ENCODE measurements at places on chromosomes 2 and 18.

- no peak for DNase-seq
Measured at GRCh38 chr2:192887337-192887736, 692.6 kb upstream of the TMEFF2 start.

DNA sequence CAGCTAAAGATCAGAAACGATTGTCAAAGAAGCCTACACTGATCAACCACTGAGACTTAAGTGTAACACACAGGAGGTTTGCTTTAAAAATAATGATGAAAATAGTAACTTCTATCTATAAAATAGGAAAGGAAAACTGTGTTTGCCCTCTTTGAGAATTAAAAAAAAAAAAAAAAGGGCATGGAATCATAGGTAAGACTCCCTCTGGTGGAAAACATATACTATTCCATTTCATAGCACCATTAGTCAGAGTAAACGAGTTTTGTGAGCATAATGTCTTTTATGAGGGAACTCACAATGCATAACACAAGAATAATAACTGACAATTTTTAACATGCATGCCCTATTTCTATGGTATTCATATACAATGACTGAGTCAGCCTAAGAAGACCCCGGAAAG, 36.3 kb downstream of the SLC35F5 start:
- no peak for DNase-seq

DNA sequence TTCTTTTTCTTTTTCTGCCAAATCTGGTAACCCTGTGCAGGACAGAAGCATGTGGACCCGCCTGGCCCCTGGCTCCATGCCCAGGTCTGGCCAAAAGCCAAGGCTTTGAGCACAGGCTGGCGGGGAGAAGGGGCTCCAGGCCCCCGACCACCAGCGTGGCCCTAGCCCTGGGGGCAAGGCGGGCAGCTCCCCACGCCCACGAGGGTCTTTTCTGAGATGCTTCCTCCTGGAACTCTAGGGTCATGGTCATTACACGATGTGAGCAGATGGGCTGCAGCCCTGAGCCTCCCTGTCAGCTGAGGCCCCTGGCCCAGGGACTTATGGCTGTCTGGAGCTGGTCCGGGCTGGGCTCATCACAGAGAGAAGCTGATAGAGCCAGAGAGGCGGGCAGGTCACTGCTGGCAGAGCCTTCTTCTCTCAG, 5.7 kb upstream of the OTOS start:
- no peak for DNase-seq

GRCh38 chr18:14939141-14939540, 191.2 kb downstream of the ANKRD30B start:
- no peak for DNase-seq

DNA sequence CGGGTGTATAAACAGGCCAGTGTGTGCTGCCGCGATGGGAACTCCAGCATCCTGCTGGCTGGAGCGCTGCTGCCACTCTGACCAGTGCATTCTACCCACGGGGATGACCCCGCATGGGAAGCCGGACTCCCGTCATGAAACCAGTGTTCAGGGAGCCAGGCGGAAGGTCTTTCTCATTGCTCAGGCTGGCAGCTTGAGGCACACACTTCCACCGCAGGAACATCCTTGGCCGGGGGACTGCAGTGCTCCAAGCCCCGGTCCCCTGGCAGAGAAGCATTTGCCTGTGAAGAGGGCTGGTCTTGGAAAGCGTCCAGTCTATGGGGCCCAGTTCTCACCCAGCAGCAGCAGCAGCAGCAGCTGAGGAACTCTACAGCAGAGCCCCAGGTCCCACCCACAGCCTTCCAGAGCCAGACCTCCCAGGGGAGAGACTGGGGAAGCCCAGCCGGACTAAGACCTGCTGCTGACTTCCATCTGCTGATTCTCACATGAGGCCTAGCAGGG, 235.9 kb downstream of the KLHL29 start:
- DNase-seq, result no peak

- DNase-seq, result no peak
Measured at GRCh38 chr2:28995765-28996750, 15.0 kb downstream of the TOGARAM2 start.

GRCh38 chr2:119435081-119435952, 3.7 kb downstream of the TMEM37 start:
- no peak for DNase-seq

- DNase-seq, result no peak
Measured at GRCh38 chr18:9237981-9238380, 96.6 kb upstream of the TWSG1 start.

DNA sequence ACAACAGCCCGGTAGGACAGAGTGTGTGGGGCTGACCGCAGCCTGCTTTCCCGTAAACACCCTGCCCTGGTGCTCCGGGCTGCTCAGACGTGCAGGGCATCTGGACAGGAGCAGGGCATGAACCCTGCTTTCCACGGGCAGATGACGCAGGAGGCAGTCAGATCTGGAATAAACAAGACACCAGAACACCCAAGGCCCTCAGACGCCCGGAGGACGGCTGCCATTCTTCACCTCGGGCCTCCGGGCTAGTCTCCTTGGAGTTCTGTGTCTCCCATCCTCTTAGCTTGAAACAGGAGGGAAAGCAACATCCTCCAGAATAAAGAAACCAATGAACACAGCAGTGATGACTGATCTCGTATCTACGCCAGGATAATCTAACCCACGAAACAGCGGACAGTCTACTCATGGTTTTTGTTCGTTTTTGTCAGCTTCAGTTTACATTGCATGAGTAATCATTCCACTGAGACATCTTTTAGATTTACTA, 7.3 kb downstream of the PXDN start:
- no peak for DNase-seq

DNA sequence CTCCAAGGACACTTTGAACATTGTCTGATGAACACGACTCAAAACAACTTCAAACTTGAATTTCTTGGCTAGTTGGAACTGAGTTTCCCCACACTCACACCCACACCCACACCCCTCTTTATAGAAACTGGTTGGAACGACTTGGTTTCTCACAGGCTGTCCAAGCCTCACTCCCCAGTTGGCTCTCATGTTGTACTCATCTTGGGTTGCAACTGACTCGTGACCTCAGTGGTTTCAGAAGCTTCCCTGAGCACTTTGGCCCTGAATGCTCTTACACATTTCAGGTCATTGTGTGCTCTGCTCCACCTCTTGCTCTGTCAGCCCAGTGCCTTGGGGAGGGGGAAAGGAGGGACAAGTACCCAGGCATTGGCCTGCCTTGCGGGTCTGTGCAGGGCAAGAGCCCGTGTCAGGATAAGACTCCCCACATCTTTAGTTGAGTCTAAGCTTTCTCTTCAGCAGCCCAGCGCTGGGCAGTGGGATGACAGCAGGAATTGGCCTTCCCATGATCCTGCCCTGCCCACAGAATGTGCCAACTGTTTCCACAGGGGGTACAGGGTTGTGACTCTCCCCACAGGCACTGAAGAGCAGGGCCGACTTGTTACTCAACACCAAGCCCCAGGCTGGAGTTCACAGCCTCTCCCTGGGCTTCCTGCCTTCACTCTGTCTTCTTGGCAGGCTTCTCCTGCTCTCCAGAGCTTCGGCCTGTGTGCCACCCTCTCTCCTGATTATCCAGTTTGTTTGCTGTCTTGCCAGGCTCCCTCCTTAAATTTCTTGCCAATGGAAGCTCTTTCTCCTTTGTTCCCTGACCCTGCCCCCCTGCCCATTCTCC, 104.6 kb downstream of the RTN4 start:
- no peak for DNase-seq

DNA sequence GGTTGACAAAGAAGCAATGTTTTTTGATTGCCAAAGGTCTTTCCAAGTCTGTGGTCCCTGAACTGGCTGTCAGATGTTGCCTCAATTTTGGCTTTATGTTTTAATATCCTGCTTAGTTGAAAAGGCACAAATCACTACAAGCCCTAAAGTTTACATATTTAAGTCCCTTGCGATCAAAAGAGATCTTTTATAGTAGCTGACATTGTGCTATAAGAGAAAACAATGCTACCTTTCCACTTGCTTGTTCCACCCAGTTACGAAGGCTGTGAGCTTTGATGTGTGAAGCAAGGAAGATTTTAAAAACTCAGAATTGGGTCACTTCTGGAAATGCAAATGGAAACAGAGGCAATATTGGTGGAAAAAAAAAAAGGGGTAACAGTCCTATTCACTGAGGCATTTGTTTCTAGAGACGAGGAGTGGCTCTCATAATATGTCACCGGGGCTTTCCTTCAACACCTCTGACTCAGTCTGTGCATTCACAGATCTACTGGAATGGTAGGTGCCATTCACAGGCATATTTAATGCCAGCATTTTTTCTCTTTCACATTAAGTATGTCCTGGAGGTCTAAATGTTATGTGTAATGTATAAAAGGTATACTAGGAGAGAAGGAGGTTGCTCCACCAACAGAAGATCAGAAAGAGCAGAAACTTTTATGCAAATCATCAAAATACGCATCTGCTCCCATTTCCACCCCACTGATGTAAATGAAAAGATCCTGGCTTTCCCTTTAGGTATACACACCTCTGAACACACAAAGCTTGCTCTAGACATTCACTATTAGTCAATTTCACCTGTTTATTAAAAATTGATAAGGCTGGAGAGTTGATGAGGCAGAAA, 91.8 kb downstream of the TGIF1 start:
- DNase-seq, result no peak

DNA sequence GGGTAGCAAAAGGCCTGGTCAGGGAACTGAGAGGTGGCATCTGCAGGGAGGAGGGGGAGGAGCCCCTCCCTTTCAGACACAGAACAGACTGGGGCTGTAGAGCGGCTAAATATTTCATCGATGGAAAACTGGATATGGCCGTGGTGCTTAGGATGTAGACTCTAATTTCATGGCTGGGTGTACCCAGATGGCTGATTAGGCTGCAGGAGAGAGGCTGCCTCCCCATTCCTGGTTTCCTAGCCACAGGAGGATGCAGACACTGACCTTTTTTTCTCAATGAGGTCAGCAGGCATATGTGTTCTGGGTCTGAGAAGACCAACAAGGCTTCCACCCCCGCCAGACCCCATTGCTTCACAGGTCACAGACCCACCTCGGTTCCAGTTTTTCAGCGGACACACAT, 79.3 kb upstream of the STPG4 start:
- no peak for DNase-seq

DNA sequence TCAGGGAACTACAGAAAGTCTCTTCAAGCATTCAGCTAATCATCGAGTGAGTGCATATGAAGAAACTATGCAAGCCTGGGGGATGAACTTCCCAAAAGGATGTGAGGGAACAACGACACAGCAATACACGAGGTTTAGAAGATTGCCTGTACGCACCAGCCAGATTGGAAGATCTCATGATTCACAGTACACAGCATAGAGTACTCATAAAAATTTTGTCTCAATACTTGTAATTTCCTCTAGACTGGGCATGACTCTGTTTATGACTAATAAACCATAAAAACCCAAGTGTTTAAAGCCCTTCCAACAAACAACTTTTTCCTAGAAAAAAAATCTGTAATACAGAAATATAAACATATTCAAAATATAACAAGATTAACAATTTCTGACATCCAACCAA, 279.7 kb downstream of the KCNJ3 start:
- no peak for DNase-seq

GRCh38 chr2:11093467-11093866, 61.8 kb upstream of the SLC66A3 start:
- no peak for DNase-seq

GRCh38 chr2:39696838-39697237, 31.1 kb downstream of the TMEM178A start:
- no peak for DNase-seq
